Posterior cingulate gyrus (tissue), 11 donors: ENCODE measurements at places on chromosomes 16 and 17.

DNA sequence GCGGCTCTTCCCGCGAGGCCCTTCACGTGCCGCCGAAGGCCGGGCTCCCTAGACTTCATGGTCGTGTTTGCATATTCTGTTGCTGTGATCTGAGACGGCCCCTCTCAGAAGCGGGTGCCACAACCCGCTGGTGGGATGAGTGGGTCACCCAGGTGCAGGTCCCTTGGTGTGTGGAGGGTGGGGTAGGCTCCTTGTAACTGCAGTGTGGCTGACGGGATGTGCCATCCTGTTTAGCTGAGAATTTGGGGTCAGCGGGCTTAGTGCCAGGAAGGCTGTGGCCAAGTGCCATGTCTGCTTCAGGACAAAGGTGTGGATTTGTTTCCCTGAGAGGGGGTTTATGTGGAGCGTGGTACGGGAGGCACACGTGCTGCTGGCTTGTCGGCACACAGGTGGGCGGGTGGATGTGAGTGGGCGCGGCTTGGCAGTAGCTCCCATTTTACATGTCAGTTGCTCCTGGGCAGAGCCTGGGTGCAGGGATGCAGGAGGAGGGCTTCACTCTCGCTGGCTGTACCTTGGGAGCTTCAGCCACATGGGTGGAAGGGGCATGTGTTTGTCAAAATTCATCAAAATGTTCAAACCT, 9.2 kb upstream of the WFIKKN1 start:
- no peak for DNase-seq

- no peak for DNase-seq
These were observed 1.7 kb upstream of the ALOX12 start for GRCh38 chr17:6994118-6994598.

DNA sequence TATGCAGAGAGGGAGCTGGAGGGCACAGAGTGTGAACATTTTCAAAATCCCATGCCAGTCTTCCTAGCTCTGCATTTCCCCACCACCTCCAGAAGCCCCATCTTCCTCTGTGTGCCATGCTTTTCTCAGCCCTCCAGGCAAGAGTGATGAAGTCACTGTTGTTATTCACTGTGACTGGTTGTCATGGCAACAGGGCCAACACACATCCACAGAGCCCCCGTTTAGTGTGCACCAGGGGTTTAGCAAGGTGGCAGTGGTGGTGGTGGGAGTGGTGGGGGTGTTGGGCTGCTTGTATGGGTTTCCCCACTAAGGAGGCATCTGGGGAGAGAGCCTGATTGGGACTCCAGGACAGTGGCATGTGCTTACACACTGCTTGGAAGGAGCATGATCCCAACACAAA, 309.9 kb upstream of the ASIC2 start:
- no peak for DNase-seq

DNA sequence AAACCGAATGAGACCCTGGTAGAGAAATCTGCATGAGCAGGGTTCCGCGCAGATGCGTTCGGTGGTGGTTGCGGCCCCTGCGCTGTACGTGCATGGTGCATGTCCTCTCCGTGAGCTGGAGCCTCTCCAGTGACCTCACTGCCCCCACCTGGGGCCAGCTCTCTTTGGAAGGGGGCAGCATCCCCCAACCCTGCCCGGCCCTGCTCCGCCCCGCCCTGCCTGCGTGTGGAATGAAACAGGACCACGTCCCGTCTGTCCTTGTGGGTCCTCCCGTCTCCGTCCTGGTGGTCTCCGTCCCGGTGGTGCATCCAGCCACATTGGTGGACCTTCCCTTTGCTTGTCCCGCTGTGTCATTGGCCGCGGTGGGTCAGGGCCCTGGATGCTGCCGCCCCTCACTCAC, 84.9 kb downstream of the AMFR start:
- no peak for DNase-seq

GRCh38 chr16:68368301-68368888, 57.6 kb downstream of the PRMT7 start:
- peak; percentile 59 for DNase-seq
